Smooth muscle cell of the coronary artery (primary cell): ENCODE measurements at places on chromosomes 13 and 19. TPM values are rescaled to one million over a fixed set of nuclear protein-coding genes. Genes with fewer than 3 reads are reported as not detected.

The GJA3 gene
- total RNA-seq: 0.23 and 0.60 TPM in 2 replicates

The KLHL26 gene
- 10.2 and 19.4 TPM in 2 replicates for total RNA-seq

The IZUMO4 gene
- 0.90 and 2.1 TPM in 2 replicates for total RNA-seq

The KRTDAP gene
- not detected in 2 replicates for total RNA-seq

The RPS5 gene
- total RNA-seq: 3,343 and 4,752 TPM in 2 replicates

The CRX gene
- total RNA-seq: not detected in 2 replicates

The GRK1 gene
- total RNA-seq: not detected in 2 replicates

The PTGIR gene
- total RNA-seq: 8.5 and 17.7 TPM in 2 replicates

The PSG3 gene
- total RNA-seq: not detected in 2 replicates

The IRF2BP1 gene
- 14.5 and 24.1 TPM in 2 replicates for total RNA-seq

The CALR3 gene
- 0.08 TPM in 1 of 2 replicates, not detected in the other for total RNA-seq

The FAM124A gene
- total RNA-seq: 0.30 and 0.59 TPM in 2 replicates

The EBI3 gene
- 0.08 TPM in 1 of 2 replicates, not detected in the other for total RNA-seq

The SLC1A5 gene
- total RNA-seq: 89.9 and 97.9 TPM in 2 replicates

The SLC8A2 gene
- 0.23 TPM in 1 of 2 replicates, not detected in the other for total RNA-seq

The ARHGEF7 gene
- 30.5 and 43.8 TPM in 2 replicates for total RNA-seq

The LRG1 gene
- total RNA-seq: not detected in 2 replicates

The LRRC63 gene
- under 0.01 TPM in 1 of 2 replicates, not detected in the other for total RNA-seq

The FAM83E gene
- total RNA-seq: 0.38 TPM in 1 of 2 replicates, not detected in the other

The ADPRHL1 gene
- 0.45 and 1.6 TPM in 2 replicates for total RNA-seq

The GDF15 gene
- total RNA-seq: 17.9 and 53.0 TPM in 2 replicates

The TTC9B gene
- not detected in 2 replicates for total RNA-seq

The F7 gene
- not detected in 2 replicates for total RNA-seq

The PLIN4 gene
- total RNA-seq: 0.15 and 0.59 TPM in 2 replicates
